ENCODE measurements at places on chromosomes 5 and 9.

- no peak for DNase-seq
These were observed 18.4 kb downstream of the NR3C1 start for GRCh38 chr5:143384865-143385657.

GRCh38 chr9:117453737-117454136, 38.9 kb upstream of the ASTN2 start:
- DNase-seq: no peak

GRCh38 chr5:109558364-109558763, 131.4 kb upstream of the MAN2A1 start:
- no peak for DNase-seq

- DNase-seq: no peak
These were observed 151.1 kb upstream of the CDKN2B start for GRCh38 chr9:22160221-22160620.

- DNase-seq: peak; percentile 24
These were observed 100.5 kb upstream of the NMUR2 start for GRCh38 chr5:152505442-152506042.

DNA sequence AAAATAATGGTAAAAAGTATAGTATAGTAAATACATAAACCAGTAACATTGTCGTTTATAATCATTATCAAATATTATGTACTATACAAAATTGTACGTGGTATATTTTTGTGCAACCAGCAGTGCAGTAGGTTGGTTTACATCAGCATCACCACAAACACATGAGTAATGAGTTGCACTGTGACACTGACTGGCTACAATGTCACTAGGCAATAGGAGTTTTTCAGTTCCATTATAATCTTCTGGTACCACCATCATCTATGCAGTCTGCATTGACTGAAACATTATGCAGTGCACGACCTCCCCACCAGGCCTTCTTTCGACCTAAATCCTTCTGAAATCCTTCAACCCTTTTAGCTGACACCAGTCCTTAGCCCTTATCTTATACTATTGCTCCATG, 105.8 kb downstream of the SREK1 start:
- no peak for DNase-seq

DNA sequence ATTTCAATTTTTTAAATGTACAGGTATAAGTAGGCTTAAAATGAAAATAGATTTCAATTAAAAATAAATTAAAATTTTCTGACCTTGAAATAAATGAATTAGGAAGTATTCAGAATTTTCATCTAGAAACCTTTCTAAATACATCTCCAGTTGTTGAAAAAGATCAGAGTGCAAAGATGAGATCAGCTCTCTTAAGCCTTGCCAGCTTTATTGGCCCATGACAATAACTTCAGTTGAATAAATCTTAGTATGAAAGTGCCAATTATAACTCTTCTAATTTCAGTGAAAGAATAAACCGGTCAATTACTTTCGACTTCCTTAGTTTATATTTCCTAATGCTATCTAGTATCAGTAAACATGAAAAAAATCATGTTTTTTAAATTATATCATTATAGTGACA, 117.4 kb downstream of the FBXL17 start:
- DNase-seq: no peak

GRCh38 chr5:171945066-171945465, 61.4 kb downstream of the FBXW11 start:
- no peak for DNase-seq

DNA sequence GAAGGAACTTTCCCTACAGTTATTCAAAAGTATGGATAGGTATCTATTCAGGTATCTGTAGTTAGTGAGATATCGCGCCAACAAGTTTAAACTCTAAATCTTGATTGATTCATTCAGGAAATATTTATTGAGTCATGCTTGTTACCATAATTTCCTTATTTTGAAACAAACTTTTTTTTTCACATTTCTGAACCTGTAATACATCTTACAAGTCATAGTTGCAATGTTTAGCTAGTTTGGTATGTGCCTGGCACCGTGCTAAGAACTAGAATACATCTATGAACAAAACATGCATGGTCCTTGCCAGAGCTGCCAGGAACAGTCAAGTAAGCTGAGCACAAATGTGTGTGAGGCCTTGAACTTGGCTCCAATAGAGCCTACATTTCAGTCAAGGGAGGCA, 226.4 kb downstream of the PCSK5 start:
- DNase-seq: peak; percentile 76

GRCh38 chr5:175447571-175447970, 3.6 kb upstream of the DRD1 start:
- no peak for DNase-seq

- DNase-seq: no peak
These were observed 13.1 kb downstream of the GPRIN1 start for GRCh38 chr5:176596689-176597416.

GRCh38 chr5:74903165-74903787, 37.1 kb upstream of the FAM169A start:
- DNase-seq: peak; percentile 64

DNA sequence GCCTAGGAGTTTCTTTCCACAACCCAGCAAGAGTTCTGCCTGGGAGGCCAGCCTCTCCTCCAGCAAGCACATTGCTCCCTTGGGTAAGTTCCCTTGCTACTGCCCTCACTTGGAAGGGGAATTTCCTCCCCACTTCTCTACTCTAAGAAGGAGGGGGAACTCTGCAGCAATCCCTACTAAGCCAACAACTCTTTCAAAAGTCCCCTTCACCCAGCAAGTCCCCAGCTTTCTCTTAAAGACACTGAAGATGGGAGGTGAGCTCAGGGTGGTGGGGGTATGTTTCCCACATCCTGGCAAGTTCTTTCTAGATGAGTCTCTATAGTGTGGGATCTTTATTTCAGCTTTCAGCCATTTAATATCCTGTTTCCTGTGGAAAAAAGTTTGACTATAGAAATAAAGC, 49.0 kb downstream of the PDE8B start:
- no peak for DNase-seq

DNA sequence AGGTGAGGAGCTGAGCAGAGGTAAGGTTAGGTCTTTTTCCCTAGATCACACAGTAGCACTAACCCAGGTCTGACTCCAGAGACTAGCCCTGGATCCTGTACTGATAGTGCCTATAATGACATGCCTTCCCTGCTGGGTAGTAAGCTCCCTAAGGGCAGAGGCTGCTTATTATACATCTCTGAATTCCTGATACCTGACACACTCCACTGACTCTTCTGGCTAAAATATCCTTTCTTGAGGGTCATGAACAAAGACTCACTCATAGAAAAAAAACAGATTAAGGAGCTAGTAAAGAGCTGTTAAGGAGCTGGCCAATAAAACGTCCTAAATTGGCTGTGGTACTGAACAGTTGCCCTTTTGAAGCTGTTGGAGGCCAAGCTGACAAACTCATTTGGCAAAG, 149.0 kb upstream of the ITGA1 start:
- DNase-seq: peak; percentile 62

DNA sequence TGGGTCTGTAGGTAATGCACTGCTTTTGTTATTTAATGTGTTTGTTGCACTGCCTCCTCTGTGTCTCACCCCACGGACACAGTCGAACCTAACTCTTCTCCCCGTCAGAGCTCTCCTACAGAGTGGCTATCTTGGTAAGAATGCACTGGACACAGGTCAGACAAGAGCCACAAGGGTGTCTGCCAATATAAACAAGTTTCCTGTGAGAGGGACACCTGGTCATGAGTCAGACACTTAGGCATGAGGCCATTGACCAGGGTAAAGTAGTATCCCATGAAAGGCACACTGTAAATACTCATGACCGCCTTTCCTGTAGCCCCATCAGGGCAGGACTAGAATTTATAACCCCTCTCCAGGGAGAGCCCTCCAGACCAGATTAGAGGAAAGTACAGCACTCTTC, 115.5 kb downstream of the SLC12A2 start:
- peak; percentile 10 for DNase-seq

- no peak for DNase-seq
These were observed 162.9 kb upstream of the RORB start for GRCh38 chr9:74334271-74334670.

- DNase-seq: peak; percentile 88
These were observed 17.1 kb upstream of the IL6ST start for GRCh38 chr5:56011835-56012234.

- DNase-seq: peak; percentile 87
These were observed 54.4 kb downstream of the GNAQ start for GRCh38 chr9:77977210-77977611.

DNA sequence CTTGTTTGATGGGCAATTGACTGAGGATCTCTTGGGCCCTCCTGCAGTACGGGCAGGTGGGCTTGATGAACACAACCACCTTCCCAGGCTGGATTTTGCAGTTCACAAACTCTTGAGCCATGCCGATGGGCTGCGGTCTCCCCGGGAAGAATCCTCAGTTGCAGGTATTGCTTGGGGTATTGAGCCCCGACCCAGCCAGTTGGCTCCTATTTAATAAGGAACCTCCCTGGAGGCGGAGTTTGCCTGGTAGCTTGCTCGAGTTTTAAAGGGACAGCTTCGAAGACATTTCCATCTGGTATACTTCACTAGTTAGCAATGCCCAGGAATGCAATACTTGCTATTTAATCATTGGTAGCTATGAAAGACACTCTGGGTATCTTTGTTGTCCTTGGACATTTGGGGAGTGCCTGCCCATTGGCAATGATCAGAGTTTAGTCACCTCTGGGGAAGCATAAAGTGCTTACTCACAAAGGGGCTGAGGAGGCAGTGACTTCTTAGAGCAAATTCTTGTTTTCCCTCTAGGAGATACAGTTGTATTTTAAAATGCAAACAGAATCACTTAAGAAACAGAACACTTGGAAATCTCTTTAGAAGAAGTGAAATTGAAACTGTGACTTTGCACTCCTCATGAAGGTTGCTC, at the start of gene GLRX:
Gene GLRX (minus strand): TSS at position 185 of the 640 bp plus-strand sequence. CDS start 64 bp downstream, at position 121.
- peak; percentile 62 for DNase-seq

DNA sequence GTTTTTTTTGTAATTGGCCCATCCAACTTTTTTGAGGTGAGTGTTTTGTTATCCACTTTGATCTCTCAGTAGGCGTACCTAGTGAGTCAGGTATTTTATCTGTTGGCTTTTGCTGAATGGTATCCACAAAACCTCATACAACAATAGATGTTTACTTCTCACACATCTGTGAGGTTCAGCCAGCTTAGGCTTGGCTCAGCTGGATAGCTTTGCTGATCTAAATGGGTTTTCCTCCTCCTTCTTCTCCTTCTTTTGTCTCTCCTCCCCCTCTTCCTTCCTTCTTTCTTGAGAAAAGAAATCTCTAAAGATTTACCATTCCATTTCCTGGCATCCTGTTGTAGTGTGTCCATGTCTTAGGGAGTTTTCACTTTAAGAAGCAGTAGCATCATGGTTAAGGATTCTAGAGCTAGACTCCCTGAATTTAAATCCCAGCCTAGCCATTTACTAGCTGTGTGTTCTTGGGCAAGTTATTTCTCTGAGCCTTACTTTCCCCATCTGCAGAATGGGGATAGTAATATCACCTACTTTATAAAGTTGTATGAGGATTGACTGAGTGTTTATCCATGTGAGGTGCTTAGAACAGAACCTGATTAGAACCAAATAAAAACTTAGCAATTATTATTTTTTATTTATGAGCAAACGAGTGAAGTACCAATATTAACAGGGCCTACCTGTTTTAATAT, 126.3 kb downstream of the ARHGAP26 start:
- DNase-seq: no peak

DNA sequence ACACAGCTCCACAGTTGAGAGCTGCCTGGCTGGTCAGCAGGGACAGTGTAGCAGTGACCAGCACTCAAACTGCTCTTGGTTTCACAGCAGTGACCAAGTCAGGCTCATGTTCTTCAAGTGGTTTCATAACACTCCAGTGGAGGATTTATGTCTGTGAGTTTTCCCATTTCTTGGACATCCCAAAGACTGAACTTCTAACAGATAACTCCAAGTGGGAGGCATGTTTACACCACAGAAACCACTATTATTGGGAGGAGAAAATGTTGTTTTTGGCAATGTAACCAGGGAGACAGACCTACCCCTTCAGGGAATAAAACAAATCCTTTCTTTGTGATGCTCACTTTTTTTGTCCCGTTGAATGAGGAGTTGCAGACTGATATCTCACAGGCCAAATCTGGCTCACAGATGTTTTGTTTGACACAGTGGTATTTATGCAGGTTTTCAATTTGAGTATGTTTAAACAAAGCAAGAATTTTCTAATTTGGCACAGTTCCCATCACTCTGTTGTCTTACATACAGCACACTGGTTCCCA, 141.5 kb downstream of the RMI1 start:
- no peak for DNase-seq

DNA sequence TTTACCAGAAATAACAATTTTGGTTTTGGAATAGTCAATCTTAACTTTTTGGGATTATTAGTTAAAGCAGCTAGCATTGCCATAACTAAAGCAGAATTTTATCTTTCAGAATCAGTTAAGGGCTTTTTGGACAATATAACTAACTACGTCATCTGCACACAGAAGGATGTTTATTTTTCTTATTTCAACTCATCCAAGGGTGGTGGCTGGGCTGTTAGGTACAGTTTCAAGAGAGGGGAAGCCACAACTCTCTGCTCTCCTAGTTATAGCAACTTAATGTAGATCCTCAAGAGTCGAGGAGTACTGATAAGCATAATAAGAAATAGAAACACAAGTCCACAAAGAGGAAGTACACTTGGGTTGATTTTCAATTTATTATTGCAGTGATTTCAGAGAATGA, 65.6 kb downstream of the ANKRD55 start:
- DNase-seq: no peak

DNA sequence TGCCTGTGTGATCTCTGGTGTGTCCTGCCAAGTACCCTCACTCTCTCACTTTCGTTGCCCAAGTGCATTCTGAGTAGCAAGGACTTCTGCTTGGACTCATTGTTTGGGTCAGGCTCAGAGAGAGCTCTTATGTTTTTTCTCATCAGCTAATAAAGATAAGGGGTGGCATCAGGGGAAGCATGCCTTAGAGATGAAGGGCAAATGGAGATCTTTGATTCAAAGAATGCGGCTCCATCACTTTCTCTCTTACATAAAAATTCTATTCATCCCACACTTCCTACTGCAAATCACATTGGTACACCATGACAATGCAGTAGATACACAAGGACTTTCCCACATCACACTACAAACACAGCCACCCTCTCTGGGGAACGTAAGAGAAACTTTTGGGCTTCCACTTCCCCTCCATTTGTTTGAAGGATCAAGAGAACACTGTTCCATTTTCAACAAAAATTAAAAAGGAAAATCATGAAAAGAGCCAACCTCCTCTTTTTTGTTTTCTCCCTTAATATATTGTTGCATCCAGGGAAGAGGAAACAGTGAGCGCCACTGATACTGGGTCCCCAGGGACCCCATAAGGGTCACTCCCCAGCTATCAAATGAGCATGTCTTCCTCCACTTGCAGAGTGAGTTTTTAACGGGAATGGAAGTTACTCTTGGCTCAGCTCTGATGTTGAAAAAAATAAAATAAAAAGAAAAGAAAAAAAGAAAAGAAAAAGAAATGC, 73.0 kb downstream of the ZNF366 start:
- DNase-seq: no peak

Measured in foreskin keratinocyte (primary cell).